ENCODE measurements at places on chromosomes 2 and 18. TPM values are rescaled to one million over a fixed set of nuclear protein-coding genes. Genes with fewer than 3 reads are reported as not detected.

LRP1B gene
- total RNA-seq: 0.83 TPM

DNA sequence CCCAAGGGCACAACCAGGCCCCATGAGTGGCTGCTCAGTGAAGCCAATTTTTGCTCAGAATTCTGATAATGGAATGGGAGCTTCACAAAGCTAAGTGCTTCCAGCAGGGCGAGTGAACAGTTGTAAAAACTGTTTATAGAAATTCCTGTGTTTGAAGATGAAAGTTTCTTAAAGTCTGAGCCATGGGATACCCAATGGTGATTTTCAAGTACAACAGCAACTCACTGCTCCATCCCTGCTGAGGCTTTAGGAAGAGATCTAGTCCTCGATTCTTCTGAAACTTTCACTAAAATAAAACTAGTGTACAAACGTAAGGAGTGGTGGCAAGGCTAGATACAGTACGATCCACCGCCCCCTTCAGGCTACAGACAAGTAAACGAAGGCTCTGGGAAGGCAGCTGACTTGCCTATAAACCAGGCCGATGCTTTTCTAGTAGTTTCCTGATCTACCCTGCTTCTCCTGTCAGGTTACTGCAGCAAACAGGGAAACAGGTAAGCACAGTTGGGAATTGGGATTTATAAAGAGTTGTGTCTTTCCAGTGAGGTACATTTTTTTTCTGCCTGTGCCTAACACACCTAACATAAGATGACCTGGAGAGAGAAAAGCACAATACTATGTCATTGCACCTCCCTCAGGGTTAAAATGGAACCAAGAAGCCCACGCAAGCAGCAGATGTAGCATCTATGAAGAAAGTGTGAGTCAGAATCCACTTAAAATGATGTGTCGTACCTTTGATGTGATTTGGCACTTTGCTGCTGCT is 108.7 kb downstream of the UXS1 start:
- DNase-seq: peak; percentile 11

DNA sequence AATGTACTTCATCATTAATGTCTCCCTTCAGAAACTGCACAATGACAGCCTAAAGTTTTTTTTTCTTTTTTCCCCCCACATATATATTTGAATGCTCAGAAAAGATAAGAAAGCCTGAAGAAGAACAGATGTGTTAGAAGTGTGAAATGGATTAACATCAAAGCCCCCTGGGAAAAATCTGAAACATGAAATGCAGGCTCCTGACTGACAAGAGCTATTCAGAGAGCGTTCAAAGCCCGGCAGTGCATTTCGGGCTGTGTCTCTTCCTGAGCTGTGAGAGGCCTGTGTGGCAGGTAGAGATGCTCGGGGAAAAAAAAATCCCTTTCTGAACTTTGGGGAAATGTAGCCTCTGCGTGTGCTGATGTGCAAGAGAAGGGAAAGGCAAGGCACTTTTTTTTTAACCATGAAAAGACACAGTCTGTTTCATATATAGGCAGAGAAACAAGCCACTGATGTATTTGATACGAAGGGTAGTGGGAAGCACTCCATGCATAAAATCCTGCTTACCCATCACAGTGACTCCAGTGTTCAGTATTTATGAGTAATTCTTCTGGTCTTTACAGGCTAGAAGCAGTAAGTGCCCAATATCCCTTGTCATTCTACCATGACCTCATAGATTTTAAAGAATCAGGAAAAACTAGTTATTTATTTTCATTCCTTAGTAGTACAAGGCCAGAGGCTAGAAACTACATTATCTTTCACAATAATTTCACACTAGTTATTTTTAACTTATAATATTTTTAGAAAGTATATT is 1574.2 kb upstream of the PIK3C3 start:
- no peak for DNase-seq

GRCh38 chr2:232076736-232077135 is 115.2 kb downstream of the DIS3L2 start:
- DNase-seq: no peak
